ENCODE measurements at places on chromosomes 5 and 9.

DNA sequence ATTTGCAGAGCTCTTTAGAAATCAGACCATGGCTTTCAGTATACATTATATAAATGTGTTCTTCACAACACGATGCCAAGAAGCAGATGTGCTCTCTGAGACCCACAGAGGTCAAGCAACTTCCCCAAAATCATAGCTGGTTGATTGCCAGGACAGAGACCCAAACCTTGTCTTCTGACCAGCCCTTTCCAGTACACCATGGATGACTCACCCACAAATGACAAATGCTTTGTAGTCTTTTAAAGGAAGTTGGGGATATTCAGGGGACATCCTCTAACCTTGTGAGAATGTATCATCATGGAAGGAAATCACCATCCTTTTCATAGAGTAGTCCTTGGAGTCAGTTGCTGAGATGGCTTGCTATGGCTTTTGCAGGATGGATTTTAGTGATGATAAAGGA lies 30.1 kb downstream of the ZNF462 start:
- peak; percentile 84 for DNase-seq

DNA sequence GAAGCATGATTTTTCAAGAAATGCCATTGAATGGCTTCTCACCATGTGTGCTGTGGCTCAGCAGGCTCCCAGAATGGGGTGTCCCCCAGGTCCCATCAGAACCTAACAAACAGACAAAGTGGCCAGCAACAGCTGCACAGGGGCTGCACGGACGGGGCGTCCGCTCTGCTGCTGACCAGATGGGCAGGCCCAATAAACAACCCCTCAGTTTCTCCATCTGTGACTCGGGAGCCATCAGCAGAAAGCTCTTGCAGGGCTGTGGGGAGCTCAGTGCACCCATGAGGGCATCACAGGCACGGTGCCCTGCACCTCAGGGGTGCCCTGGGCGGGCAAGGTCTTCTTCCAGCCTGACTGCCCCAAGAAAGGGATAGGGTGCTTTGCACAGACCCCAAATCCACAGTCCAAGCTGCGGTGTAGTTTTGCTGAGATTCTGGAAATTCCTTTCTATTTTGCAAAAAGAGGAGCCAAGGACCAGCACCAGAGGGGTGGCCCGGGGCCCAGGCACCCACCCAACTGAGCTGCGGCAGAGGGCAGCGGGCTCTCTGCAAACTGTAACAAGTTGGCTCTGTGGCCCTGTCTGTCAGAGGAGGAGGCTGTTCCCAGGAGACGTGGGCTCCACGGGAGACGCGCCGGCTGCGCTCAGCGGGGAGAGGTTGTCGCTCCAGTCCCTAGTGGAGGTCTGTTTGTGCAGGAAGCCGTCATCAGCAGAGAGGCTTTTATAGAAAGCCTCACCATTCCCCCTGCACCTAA lies 138.7 kb upstream of the PPP1R26 start:
- no peak for DNase-seq

- DNase-seq = no peak
Measured at GRCh38 chr9:11726659-11727058, 966.5 kb upstream of the TYRP1 start.

DNA sequence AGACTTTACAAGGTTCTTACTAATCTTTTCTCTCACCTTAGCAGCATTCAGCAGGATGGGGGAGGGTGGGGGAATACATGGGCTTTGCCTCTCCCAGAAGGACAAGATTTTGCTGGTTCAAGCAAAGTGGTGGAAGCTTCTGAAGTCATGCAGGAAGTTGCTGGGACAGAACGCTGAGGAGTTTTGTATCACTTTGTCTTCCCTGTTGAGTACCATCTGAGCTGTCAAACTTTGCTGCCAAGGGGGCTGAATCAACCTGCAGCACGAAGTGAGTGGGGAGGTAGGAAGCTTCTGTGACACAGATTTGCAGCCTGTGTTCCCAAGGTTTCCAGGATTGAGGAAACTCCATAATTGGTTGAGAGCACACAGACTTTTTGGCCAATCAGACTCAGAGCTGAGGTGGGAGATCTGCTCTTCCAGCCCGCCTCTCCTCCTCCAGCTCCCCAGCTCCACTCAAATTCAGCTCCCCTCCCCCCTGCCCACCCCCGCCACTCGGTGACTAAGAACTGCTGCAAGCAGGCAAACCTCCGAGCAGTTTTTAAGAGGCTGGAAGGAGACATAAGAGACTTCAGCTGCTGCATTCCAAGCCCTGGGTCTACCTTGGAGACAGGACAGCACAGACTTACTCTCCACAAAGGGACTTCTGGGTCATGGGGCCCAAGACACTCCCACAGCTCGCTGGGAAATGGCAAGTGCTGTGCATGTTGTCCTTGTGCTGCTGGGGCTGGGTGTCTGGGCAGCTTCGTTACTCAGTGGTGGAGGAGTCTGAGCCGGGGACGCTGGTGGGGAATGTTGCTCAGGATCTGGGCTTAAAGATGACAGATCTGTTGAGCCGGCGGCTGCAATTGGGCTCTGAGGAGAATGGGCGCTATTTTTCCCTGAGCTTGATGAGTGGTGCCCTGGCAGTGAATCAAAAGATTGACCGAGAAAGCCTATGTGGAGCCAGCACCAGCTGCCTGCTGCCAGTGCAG lies at the start of gene PCDHGC5:
Gene PCDHGC5, plus strand, starts transcription at position 491 of the 971 bp plus-strand sequence. Its CDS starts 160 bp downstream, at position 651.
- peak; percentile 82 for DNase-seq

GRCh38 chr9:20189871-20190270 lies 401.0 kb upstream of the SLC24A2 start:
- no peak for DNase-seq

DNA sequence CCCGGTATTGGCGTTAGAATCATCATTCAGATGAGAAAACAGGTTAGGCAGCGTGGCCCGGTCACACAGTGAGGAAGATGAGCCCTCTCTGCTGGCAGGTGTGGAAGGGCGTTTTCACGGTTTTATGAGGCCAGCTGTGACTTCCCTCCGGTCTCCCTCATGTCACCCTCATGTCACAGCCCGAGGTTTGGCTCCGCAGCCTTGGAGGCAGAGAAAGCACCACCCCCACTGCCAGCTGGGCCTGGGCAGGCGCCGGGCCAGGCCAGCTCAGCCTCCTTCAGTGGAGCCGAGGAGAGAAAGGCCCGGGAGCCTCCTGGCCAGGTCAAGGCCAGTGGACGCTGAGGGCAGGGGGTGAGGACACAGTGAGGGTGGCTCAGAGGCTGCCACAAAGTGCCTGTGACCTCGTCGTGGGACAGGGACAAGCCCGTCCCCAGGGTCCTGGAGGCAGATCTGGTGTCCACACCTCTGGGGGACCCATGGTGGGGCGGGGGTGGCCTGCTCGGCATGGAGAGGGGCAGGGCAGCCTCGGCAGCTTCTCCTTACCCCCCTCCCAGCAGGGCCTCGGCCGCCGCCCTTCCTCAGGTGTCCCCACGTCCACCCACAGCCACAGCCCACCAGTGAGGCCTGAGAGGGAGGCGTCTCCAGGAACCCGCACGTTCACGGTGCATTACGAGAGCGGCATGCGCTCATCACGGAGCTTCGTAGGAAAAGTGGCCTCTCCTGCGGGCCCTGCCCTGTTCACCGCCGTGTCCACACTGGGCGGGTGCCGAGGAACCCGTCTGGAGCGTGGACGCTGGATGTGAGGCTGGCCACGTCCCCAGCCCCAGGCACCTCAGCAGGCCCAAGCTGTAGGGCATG lies 32.2 kb downstream of the EXD3 start:
- DNase-seq = no peak

Data from fibroblast of skin of back (primary cell).